GM19239 (cell line): ENCODE measurements at places on chromosomes 5 and 9.

DNA sequence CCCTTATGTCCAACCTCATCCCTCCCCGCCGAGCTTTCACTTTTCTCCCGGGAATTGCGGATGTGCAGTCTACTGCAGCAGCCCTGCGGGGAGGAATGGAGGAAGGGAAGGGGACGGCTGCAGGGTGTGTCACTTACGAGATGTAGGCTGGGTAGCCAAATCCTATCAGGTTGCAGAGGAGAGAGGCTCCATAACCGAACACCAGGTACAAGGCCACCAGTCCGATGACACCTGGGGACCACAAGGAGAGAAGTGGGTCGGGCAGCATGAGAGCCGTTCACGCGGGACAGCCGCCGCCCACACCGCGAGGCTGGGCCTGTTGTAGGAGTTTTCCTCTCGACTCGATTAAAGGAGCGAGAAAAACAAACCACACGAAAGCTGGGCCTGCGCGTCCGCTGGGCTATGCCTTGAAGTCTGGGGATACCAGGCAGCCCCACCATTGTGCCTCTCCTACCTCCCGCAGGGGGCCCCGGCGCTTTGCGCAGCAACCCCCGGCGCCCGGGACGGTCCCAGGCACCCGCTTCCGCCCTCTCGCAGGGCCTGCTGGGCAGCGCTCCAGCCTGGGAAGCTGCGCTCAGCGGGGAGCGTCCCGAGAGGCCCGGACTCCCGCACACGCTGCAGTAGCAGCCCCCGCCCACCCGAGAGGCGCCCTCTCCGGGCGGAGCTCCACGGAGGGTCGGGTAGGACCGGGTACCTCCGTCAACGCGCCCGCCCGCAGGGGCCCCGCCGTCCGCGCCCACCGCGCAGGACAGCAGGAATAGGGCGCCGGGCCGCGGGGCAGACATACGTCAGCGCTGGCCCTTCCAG, 798 bp downstream of the REEP5 start:
- DNase-seq: peak; percentile 23

DNA sequence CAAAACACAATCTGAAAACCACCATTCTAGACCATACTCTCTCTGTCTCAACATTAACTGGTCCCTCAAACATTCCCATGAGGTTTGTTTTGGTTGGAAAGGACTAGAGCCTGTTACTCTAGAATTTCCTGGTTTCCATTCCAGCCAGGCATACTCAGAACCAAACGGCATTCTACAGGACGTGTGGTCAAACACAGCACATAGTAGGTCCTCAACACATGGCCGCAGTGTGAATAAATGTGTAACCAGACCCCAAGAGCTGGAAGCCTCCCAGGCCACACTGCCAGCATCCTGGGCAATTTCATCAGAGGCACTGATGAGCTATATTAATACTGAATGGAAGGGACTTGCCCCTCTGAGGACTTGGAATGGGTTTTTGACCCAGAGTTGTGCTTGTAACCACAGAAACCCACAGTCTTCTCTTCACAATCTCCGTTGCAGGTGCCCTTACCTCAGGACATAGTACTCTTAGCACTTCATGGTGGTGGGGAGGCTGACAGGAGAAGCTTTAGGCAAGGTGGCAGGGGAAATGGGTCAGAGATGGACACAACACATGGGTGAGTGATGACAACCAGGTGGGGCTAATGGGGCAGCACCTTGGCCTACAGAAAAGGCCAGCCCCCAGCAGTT, 66.0 kb downstream of the ZNF366 start:
- no peak for DNase-seq

GRCh38 chr9:127538849-127539258, 73.2 kb upstream of the STXBP1 start:
- no peak for DNase-seq

DNA sequence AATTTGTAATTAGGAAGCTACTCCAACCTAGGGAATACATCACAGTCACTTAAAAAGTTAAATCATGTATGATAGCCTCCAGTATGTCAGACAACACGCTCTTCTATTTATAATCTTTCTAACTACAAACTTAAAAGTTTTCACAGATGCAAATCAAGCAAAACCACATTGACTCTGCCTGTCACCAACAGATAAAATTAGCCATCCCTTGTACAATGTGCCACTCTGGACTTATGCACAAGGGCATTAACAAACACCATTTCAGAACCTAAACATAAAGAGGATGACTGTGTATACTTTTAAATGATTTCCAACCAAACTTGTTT, 14.7 kb downstream of the ERP44 start:
- DNase-seq: no peak

- DNase-seq: no peak
Measured at GRCh38 chr5:9196403-9197227, 349.3 kb downstream of the SEMA5A start.

- DNase-seq: no peak
Measured at GRCh38 chr5:60830581-60831127, 13.4 kb downstream of the ELOVL7 start.

DNA sequence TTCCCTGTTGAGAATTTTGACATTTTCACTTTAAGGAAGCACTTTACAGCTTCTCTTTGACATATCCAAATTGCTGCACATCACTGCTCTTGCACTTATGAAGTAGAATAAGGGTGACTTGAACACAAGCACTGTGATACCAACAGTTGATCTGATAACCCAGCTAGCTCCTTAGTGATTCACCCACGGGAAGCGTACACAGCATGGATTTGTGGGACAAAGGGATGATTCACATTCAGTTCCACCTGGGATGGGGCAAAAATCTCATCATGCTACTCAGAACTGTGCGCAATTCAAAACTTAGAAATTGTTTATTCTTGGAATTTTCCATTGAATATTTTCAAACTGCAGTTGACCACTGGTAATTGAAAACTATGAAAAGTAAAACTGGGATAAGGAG, 1565.5 kb upstream of the CDH9 start:
- DNase-seq: no peak

GRCh38 chr9:26753971-26754370, 138.6 kb downstream of the CAAP1 start:
- DNase-seq: no peak

DNA sequence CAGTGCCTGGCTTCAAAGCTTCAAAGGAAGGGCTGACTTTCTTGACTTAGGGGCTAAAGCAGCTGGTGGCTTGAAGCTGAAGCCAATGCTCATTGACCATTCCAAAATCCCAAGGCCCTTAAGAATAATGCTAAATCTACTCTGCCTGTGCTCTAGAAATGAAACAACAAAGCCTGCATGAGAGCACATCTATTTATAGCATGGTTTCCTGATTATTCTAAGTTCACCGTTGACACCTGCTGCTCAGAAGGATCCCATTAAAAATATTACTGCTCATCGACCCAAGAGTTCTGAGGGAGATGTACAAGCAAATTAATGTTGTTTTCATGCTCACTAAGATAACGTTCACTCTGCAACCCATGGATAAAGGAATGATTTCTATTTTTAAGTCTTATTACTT, 6.7 kb downstream of the TMEM174 start:
- no peak for DNase-seq

DNA sequence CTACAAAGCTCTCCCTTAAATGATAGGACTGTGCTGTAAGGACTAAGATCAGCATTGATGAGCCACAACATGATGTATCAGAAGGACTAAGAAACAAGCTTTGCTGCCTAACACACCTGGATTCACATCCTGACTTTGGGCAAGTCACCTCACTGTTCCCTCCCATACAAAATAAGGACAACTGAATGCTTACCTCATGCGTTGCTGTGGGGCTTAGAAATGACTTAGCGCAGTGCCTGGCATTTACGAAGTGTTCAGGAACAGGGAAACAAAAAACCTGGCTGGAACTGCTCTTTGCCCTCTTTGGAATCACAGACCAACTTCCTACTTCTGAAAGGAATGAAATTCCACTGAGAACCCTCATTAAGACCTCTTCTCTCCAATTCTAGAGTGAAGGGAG, 113.7 kb downstream of the BAAT start:
- DNase-seq: no peak

GRCh38 chr9:109182940-109183798, 16.1 kb upstream of the FRRS1L start:
- DNase-seq: no peak

DNA sequence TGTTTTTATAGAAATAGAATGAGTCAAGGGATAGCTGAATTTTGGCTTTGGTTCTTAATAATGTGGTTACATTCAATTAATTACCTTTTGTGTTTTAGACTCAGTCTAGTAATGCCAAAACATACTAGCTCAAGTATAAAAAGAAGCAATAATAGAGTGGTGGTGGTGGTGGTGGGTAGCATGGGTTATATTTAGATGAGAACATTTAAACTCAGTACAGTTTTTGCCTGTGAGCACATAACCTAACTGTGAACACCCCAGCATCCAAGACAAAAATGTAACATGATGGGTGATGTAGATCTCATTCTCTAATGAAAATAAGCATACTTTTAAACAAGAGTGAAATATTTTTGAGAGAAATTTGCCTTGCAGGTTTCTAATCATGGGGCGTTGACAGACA, 14.2 kb downstream of the CPEB4 start:
- DNase-seq: no peak

GRCh38 chr5:150573867-150574817, 66.2 kb downstream of the NDST1 start:
- no peak for DNase-seq

- DNase-seq: no peak
Measured at GRCh38 chr9:94120854-94121376, 36.7 kb downstream of the PTPDC1 start.

GRCh38 chr5:113378514-113378913, 56.3 kb downstream of the TSSK1B start:
- no peak for DNase-seq

GRCh38 chr5:149423049-149423793, 44.1 kb upstream of the IL17B start:
- DNase-seq: no peak

DNA sequence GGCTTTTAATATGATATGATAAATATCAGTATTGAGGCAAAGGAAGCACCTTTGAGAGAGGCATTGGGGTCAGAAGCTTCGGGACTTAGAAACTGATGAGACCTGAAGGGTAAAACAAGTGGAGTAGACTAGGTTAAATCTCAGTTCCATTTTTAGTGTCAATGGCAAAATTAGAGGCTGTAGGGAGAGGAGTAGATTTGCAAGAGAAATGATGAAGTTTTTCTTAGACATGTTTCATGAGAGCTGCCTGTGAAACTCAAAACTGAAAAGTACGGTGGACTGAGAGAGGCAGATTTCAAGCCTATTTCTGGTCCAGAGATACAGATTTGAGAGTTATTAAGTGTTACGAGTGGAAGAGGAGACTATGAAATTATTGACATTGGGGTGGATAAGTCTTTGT, 278.5 kb downstream of the TAF11L14 start:
- no peak for DNase-seq

GRCh38 chr9:6711403-6711802, 46.4 kb upstream of the KDM4C start:
- no peak for DNase-seq

DNA sequence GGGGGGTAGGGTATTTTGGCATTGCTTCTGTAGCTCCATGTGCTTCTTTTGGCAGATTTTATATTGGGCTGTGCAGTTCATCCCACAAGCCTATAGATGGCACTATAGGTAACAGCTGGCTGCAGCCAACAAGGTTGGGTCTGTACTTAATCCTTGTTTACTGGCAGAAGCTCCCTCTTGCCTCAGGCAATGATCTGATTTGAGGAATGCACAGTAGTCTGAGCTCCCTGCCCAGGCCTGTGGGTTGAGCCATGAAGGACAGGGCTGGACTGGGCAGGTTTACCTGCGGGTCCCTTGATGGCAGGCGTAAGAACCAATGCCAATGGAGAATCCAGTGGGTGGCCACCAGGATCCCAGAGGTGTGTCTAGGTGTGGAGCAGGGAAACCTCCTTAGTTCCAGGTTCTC, 11.7 kb upstream of the OR1J2 start:
- DNase-seq: peak; percentile 17

DNA sequence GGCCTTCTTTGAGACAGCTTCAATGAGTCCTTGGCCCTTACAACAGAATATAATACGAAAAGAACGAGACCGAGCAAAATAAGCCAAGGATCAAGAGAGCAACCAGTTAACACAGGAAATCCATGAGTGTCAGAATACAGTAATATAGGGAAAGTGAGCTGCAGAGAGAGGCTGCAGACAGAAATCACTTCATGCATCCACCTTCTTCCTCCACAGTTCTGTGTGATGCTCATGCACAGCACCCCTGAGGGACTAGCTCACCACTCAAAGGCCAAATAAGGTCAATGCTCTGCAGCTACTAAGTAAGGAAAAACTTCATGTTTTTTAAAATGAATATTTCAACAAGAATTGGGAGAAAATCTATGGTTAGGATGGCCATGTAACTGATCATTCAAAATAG, 257.1 kb downstream of the MCTP1 start:
- DNase-seq: no peak

- no peak for DNase-seq
Measured at GRCh38 chr9:6147846-6148245, 67.8 kb upstream of the IL33 start.

DNA sequence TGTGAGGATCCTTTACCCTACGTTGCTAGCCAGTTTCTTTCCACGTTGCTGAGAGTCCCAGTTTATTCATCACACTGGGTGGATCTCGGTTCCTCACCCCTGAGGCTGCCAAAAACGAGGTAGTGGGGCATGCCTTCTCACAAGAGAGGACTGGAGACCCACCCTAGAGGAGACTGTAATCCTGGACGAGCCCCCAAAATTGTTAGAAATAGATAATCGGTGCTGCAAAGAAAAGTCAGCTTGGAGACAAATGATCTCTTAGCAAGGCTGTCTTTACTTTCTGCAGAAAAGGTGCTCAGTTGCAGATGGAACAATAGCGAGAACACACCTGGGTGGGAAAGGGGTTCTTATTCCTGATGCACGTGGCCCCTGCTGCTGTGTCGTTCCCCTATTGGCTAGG, 101.8 kb downstream of the TMEM167A start:
- no peak for DNase-seq

DNA sequence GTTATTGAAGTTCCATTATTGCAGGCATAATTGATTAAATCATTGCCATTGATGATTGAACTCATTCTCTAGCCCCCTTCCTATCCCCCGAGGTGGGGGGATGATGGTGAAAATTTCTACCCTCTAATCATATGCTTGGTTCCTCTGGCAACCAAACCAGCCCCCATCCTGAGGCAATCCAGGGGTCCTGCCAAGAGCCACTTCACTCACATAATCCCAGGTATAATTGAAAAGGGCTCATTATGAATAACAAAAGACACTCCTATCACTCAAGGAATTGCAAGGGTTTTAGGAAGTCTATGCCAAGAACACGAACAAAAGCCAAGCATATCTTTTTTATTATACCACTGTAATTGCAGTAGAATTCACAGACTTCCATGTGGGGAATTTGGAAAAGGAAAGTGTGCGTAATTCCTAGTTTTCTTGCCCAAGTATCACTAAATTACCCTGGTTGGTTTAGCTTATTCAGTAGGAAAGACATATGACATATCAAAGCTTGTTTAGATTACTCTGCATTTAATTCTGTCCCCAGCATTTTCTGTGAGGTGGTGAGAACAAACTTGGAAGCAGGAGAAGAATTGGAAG, 130.7 kb upstream of the TAF11L2 start:
- DNase-seq: no peak

DNA sequence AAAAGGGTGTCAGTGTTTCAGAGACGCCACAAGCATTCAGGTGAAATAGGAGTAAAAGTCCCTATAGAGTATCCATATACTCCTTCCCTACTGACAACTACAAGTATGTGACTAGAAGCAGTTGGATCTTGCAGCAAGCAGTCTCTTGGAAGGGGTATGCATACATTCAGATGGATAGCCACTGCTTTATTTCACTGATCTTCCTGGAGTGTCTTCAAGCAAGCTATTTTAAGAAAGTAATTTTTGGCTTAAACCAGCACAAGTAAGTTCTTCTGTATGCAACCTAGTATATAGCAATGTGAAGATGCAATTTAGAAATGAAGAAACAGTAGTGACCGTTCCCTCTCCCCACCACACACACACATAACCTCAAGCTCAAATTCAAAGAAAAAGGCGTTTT, 446.8 kb upstream of the CDH18 start:
- DNase-seq: no peak

GRCh38 chr5:151225071-151225470, 1.2 kb upstream of the CCDC69 start:
- DNase-seq: no peak
